ENCODE measurements at places on chromosomes 7 and 10.

GRCh38 chr7:28272461-28272877 is 91.9 kb upstream of the JAZF1 start:
- peak; percentile 67 for DNase-seq

DNA sequence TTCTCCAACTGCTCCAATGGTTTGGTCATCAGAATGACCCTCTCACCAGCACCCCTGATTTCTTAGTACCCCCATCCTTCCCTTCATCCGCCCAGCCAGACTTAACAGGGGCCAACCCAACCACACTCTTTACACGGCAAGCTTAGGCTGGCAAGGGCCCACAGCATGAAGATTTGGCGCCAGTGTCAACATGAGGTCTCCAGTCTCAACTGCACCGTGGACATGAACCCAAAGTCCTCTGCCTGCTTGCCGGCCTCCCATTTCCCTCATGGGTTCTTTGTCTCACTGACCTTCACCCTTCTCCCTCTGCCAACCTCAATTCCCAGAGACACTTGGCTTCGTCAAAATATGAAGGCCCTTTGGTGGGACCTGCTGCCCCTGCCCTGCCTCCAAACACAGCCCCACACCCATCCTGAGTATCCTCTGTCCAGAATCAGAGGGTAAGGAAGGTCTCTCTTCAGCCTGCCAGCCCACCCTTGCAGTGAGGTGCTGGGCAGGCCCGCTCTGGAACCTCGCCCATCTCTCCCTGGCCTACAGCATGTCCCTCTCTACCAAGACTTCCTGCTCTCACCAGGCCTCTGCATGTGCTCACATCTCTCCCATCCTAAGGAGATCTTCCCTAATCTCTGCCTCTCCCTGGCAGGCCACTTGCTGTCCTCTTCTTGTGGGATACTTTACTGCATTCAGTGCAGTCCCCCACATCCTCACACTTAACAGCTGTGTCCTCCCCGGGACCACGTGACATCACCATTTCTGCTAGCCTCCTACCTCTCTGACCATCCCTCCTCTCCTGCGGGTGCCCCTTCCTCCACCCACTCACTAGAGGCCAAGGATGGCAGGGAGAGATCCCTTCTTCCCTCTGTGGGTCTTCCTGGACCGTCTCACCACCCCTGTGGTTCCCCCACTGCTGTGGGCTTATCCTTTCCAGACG is 91.7 kb upstream of the ZMIZ1 start:
- DNase-seq, result no peak

DNA sequence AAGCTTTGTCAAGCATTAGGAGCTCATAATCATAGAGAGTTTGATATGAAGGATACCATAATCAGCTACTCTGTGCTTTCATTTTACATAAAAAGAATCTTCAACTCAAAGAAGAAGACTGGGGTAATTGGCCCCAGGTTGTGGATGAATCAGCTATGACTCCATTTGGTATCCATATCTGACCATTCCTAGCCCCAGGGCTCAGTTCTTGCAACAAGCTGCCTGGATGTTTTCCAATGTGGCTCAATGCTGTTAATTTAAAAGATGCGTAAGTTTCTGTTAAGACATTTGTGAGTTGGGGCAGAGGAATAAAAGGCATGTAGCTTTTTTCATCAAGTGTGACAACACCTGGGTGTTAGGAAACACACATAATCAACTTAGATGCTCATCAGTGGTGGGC is 951.1 kb downstream of the NRG3 start:
- peak; percentile 80 for DNase-seq

DNA sequence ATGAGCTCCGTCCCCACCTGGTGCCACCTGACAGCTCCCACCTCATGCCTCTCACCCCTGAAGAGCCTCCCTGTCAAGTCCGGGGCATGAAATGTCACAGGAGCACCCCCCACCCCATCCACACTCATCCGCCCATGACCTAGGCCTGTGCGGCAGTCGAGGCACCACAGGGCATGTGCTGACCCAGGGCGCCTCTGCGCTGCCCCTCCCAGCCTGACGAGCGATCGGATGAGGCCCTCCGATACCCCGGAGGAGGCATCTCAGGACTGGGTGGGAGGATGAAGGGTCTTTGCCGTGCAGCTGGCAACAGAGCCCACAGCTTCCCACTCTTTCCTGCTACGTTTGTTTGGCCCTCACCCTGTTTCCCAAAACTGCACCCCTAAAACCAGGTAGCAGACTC is 184.4 kb upstream of the TCERG1L start:
- DNase-seq, result no peak

All from AG08395 (cell line).